ENCODE measurements at places on chromosomes 4 and X.

GRCh38 chr4:173519111-173520101 lies 10.6 kb downstream of the HAND2 start:
- no peak for DNase-seq

- DNase-seq = no peak
These were observed 81.2 kb upstream of the GPM6B start for GRCh38 chrX:13898083-13898482.

GRCh38 chr4:38411981-38412536 lies 251.9 kb upstream of the KLF3 start:
- no peak for DNase-seq

- DNase-seq = no peak
These were observed 882.0 kb upstream of the INTU start for GRCh38 chr4:126750723-126751122.

- DNase-seq = no peak
These were observed 36.7 kb downstream of the IL13RA1 start for GRCh38 chrX:118764122-118764521.

GRCh38 chr4:170580651-170581050 lies 490.9 kb upstream of the AADAT start:
- DNase-seq = no peak

GRCh38 chr4:156906325-156906724 lies 65.3 kb downstream of the PDGFC start:
- no peak for DNase-seq

DNA sequence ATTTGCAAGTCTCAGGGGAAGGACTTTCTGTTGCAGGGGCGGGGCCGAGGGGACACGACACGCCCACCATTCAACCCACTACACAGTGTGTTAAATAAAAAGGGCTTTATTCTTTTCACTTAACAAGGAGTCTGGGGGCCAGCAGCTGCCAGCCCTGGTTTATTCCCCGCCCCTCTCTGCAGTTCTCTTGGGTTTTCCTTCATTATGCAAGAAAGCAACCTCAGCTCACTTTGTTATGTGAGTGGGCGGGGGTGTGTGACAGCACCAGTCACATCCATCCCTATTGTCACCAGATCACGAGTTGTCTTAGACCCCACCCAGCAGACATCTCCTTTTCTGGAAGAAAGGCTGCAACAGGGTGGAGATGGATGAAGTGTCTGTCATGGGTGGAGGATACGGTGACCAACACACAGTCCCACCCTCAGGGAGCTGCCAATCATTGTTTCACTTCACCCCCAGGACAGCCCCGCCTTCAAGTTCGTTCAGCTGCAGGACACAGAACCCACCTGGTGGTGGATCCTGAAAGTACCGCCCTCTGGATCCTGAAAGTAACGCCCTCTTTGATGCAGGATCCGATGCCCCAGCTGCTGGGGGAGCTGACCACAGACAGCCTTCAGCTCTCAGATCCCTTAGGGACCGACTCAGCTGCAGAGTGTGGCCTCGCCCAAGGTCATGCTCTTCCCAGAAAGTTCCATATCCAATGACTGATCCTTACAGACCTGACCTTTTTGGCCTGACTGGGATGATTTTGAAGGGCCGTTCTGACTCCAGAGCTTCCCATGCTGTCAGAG lies 79.6 kb downstream of the SMIM20 start:
- DNase-seq = peak; percentile 61

- DNase-seq = no peak
These were observed 31.1 kb downstream of the TACC3 start for GRCh38 chr4:1752284-1753041.

DNA sequence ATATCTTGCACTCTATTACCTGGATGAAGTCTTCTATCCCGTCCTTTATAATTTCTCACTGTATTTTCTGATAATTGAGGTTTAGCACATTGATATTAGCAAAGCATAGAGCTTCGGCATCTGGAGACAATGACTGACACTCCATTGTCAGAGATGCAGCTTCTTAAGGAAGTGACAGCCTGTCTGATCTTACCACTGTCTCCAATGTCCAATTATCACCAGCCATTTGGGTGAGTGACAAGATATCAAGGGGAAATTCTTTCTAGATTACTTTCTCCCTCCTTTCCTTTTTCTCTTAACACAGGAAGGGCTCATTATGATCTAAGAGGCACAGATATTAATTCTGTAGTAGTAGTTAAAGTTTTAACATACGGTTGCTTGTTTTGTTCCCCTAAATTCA lies 86.4 kb downstream of the LDB2 start:
- DNase-seq = no peak

DNA sequence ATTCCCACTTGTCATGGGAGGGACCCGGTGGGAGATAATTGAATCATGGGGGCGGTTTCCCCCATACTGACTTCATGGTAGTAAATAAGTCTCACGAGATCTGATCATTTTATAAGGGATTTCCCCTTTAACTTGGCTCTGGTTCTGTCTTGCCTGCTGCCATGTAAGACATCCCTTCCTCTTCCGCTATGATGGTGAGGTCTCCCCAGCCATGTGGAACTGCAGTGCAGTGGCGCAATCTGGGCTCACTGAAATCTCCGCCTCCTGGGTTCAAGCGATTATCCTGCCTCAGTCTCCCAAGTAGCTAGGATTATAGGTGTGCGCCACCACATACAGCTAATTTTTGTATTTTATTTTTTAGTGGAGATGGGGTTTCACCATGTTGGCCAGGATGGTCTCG lies 2.9 kb downstream of the HPGDS start:
- no peak for DNase-seq

DNA sequence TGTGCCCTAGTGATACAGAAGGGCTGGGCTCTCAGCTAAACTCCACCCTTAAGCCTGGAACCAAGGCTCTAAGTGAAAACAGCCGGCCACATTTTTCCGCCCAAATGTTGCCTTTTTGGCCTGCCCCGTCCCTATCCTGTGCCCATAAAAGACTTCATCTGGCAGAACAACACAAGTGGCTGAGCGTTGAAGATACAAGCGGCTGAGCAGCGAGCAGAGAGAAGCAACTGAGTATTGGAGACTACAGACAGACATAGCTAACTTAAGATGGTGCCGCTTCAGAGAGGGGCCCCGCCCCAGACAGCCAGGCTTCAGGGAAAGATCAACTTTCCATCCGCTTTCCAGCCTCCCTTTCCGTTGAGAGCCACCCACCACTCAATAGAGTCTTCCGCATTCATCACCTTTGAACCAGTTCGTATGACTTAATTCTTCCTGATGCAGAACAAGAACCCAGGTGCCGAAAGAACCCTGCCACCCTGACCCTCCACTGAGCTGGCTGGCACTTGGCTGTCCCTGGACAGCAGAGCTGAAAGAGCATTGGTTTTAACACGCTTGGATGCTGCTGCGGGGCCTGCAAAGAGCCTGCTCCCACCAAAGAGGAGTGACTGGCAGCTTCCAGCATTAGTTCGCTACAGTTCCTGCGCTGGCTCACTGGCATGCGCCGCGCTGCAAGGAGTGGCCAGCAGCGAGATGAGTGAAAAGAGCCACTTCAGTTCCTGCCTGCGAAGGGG lies 853.2 kb upstream of the INTU start:
- DNase-seq = no peak

GRCh38 chr4:12382567-12382966 lies 953.9 kb upstream of the HS3ST1 start:
- DNase-seq = no peak

DNA sequence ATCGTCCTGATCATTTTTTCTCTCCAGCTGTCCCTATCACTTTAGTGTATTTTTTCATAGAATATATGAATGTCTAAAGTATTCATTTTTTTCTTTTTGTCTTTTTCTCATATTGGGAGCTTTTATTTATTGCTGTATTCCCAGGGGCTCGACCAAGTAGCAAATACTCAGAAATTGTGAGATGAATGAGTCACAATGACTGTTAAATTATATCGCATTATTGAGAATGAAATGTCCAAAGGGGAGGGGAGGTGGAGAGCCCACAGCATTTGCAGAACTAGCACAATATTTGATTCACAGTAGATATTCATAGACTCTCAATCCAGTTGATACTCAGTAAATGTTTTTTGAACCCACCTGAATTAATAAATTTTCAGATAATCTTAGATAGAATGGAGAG lies 543.6 kb upstream of the FAM241A start:
- no peak for DNase-seq

GRCh38 chr4:174461466-174462106 lies 60.7 kb downstream of the HPGD start:
- no peak for DNase-seq

- DNase-seq = no peak
These were observed 266.3 kb downstream of the SPATA18 start for GRCh38 chr4:52317361-52317879.

GRCh38 chr4:127730142-127730913 lies at the start of gene SLC25A31:
TSS of gene SLC25A31 (plus strand) at chr4:127730400. CDS start at chr4:127730546, 146 bp downstream.
- peak; percentile 33 for DNase-seq

- DNase-seq = no peak
These were observed 30.4 kb downstream of the TXK start for GRCh38 chr4:48103483-48104139.

DNA sequence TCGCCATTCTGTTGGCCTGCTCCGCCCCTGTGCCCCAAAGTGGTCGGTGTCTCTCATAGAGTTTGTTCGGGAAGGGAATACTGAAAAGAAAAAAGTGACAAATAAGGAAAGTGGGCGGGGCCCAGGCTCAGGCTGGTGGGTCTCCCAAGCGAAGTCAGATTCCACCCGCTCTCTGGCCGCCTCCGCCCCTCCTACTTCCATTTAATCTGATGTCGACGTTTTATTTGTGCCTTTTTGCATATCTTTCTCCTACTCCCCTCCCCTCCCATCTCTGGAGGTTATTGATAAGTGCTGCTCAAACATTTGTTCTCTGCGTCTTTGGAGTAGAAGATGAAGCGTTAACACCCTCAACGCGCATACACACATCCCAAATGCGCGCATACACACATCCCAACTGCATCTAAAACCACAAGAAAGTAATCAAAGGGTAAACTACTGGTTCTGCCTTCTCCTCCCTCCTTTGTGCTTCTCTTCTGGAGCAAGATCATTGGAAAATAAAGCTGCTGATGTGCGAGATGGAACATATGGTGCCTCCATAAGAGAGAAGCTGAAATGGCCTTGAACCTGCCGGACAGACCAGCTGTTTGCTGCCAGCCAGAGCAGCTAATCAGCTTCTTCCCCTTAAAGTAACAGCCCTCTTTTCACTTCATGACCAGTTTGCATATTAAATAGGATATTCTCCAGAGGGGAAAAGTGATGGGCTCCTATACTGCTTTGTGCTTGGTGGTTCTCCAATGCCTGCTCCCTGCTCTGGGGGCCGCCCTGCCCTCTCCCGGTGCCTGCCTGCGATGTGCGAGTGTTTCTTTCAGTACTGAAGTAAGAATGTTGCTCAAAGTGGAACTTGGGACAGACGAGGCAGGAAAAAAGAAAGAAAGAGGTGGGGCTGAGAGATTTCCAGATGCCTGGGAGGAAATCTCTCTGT lies 3.1 kb downstream of the MAMLD1 start:
- no peak for DNase-seq

- no peak for DNase-seq
These were observed 12.9 kb downstream of the GPRIN3 start for GRCh38 chr4:89294573-89295269.

- no peak for DNase-seq
These were observed 50.2 kb upstream of the SLC7A11 start for GRCh38 chr4:138292321-138292720.

GRCh38 chrX:66012094-66012534 lies 27.8 kb downstream of the VSIG4 start:
- no peak for DNase-seq

DNA sequence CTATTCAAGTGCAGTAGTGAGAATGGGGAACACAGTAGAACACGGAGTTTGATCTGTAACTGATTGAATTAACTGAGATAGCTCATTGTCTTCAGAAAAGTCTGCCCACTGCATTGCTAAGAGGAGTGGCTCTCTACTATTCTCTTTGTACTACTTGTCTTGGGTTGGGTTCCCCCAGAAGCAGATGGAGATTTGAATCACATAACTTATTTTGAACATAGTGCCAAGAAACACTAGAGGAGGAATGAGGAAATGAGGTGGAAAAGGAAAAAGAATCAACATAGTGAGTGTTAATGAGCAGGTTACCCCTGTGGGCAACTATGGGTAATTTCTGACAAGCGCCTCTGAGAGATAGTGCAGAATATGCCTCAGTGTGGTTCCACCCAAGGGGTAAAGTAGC lies 362.7 kb downstream of the STIM2 start:
- no peak for DNase-seq

DNA sequence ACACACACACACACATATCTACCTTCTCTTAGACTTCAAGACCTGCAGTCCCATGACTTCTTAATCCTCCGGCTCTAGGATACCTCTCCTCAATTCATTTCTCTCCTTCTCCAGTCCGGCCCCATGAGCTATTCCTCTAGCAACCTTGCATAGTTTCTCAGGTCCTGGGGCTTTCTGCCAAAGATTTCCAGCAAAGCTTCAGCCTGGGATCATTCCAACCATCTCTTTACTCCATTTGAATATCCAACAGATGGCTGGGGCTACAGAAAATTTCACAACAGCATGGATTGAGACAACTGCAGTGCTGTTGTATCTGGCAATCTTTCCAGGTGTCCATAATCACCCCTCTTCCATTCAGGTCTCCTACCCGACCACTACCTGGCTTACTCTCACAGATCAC lies 184.1 kb downstream of the DCHS2 start:
- no peak for DNase-seq

- peak; percentile 24 for DNase-seq
These were observed 23.5 kb downstream of the INTS6L start for GRCh38 chrX:135543924-135544323.

DNA sequence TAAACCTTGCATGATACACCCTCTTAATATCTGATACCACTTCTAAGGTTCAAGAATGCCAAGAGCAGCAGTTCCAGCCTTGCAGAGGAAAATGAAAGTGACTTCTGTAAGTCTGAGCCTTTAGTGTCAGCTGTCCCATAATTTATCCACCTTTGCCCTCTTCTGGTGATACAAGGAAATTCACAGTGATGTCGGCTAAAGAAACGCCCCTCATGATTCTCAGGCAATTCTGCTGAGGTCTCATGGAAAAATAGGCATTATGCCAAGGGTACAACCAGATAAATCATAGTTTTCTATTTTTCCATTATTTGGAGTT lies 172.2 kb upstream of the CXCL13 start:
- peak; percentile 67 for DNase-seq

DNA sequence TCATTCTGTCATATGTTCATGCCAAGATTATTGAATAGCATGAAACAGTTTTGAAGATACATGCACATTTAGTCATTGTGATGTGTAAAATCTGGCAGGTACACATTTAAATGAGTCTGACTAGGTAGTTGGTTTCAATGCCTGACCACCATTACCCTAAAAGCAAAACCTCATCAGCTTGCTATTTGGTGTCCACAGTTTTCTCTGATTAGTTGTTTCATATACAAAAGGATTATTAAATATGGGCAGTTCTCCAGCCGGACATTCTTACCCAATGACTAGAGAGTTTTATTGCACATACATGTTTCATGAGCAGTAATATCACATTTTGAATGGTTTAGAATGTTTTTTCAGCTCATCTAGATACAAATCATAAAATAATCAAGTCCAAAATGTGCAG lies 23.7 kb downstream of the DCHS2 start:
- DNase-seq = no peak

- no peak for DNase-seq
These were observed 7.7 kb downstream of the ERVMER34-1 start for GRCh38 chr4:52743444-52744019.

DNA sequence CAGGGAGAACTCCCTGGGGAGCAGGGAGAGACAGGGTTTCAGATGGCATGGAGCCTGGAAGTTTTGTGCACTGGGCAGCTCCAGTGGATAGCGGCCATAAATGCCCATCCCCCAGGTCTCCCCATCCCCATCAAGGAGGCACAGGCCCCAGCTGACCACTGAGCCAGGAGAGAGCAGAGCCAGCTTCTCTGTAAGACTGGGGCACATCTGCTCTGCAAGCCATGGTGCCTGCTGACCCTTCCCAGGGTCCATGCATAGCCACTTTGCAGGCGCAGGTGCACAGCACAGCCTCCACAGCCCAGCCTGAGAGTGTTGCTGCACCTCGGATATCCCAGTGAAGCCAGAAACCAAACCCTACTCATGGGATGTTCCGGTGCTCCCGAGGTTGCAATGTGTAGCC lies 206.3 kb upstream of the SPANXN4 start:
- DNase-seq = no peak

Data from D341Med (cell line).